Stimulated activated CD8-positive, alpha-beta memory T cell treated with anti-CD3 and anti-CD28 coated beads, Interleukin-2, amount 100 ng/mL, for 1 hour (primary cell): ENCODE measurements at places on chromosomes 5 and 9.

GRCh38 chr5:38023371-38023770, 183.5 kb upstream of the GDNF start:
- DNase-seq, result no peak

GRCh38 chr5:12217039-12217438, 312.8 kb upstream of the CTNND2 start:
- no peak for DNase-seq

- no peak for DNase-seq
Measured at GRCh38 chr9:19641046-19641445, 147.8 kb downstream of the SLC24A2 start.

DNA sequence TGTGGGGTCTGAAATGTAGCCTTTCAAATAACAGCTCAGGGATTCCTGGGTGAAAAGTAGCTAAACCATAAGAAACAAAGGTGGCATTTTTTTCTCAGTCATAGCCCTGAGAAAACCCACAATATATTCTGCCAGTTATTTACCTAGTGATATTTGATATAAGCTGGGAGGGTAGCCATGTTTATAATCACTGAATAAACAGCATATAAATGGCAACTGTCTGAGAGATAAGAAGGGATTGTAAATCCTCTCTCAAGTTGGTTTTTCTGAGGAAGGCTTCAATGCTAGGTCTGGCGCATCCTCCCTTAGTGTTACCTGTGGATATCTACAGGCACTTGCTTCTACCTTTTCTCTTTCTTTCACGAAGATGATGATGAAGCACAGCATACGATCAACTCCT, 1080.5 kb upstream of the DMAC1 start:
- no peak for DNase-seq

GRCh38 chr9:109417585-109418544, 80.2 kb downstream of the PTPN3 start:
- DNase-seq, result no peak

- no peak for DNase-seq
Measured at GRCh38 chr5:167294882-167295680, 996.4 kb upstream of the WWC1 start.

- DNase-seq, result no peak
Measured at GRCh38 chr9:96320749-96321280, 18.8 kb upstream of the HSD17B3 start.

DNA sequence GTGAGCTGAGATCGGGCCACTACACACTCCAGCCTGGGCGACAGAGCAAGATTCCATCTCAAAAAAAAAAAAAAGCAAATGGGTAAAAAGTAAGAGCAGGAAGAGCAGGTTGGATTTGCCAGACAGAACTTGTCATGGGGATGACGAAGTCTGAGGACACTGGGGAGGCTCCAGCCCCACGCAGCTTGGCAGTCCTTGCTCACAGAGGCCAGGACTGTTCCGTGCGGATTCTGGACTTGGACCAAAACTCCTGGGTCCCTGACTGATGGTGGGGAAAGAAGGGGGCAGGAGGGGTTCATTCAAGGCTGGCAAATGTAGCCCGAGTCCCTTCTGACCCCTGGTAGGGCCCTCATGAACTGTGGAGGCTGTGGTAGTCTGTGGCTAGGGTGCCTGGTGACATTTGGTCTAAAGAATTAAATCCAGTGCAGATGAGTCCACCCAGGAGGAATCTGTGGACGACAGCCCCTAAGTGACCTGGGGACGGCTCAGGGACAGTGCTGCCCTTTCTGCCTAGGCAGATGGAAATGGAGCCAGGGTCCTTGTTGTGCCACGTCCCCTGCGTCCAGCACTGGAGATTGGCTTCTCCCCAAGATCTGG, 3.1 kb downstream of the FGD3 start:
- DNase-seq, result no peak

- DNase-seq, result no peak
Measured at GRCh38 chr9:72929542-72929941, 23.3 kb downstream of the ALDH1A1 start.

DNA sequence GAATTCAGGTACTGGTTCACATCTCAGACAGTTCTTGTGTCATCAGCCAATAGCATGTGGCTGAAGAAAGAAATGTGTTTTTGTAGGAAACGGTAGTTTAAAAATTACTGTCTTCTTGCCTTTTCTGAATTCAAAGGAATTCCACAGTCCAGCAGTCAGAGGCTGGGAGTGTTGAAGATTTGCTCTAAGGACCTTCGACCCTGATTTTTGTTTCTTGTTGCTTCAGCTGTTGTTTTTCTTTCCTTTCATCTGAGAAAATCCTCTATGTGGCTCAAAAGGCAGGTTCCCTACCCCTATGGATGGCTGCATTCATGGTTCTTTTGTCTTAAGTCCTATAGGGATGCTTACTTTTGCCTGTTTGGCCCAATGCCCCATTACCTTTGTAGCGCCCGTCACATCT, 304.9 kb downstream of the TMEM167A start:
- no peak for DNase-seq

DNA sequence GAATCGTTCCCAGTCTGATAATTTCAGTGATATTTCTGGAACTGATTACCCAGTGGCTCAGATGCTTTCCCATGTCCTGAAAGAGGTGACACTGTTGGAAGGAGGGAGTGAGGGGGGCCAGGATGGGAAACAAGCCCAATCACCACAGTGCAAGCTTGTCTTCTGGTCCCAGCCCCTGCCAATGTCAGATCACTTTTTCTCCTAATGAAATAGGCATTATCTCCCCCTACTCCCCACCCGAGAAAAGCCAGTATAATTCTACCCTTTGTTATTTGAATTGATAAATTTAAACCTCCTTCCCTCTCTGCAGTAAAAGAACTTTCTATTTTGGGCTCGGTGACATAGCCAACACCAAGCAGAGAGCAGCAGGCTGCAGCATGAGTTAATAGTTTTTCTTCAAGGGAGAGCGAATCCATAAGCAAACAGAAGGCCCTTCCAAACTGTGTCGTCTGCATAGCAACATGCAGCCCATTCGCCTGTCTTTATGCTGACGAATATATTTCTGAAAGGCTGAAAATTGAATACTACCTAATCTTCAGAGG, 14.6 kb upstream of the PPP2CA start:
- no peak for DNase-seq

GRCh38 chr5:135179308-135179980, 145.4 kb upstream of the PITX1 start:
- DNase-seq, result no peak

- no peak for DNase-seq
Measured at GRCh38 chr5:124923131-124923530, 176.7 kb upstream of the ZNF608 start.

DNA sequence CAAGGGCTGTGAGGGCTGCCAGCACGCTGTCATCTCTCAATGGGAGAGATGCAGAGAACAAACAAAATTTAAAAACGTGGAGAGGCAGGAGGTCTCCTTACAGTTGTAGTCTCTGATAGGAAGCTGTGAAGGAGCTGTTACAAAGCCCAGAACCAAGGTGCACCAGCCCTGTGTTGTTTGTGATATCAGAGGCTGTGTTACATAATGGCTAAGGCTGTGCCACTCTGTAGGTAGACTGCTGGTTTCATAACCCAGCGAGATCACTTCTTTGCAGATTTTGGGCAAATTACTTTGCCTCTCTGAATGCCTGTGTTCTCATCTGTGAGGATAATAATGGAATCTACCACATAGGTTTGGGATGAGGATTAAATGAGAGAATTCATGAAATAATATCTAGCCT, 1480.7 kb upstream of the WWC1 start:
- DNase-seq, result no peak

DNA sequence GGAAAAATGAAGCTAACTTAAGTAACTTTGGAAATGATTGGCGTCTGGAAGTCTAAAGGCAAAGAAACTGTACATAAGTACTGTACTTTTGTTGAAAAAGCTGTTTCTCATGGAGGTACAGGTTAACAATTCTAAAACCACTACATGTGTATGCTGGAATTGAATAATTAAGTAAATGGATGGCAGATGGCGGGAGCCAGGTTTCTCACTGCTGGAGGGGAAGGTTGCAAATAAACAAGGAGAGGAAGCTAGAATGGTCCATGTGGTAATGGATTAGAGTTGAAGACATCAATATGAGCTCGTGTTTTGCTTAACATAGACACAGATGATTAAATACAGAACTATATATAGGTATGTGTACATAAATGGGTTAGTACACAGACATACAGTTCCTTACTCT, 43.2 kb upstream of the ASTN2 start:
- no peak for DNase-seq

DNA sequence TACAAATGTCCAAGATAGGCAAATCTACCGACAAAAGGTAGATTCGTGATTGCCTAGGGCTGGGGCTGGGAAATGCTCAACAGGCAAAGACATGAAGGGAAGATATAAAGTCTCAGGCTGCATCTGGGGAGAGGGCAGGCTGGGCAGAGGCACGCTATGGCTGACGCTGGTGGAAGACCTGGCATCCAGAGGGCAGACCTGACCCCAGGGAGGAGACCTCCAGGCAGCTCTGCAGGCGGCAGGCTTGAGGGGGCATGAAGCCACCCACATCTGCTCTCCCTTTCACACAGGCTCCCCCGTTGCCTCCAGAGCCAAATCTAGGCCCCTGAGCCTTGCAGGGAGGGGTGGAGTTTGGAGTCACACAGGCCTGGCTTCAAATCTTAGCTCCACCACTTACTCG, 145.5 kb downstream of the PAX5 start:
- no peak for DNase-seq

DNA sequence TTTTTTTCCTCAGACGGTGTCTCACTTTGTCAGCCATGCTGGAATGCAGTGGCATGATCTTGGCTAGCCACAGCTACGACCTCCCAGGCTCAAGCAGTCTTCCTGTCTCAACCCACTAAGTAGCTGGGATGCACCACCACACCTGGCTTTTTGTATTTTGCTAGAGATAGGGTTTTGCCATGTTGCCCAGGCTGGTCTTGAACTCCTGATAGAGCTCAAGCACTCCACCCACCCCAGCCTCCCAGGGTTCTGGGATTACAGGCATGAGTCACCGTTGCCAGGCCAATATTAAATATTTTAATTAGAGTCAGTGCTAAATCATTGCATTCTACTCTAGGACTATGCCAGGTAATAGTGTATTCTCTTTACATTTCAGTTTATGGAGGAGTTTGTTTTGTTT, 41.5 kb downstream of the UBE2R2 start:
- DNase-seq, result no peak

DNA sequence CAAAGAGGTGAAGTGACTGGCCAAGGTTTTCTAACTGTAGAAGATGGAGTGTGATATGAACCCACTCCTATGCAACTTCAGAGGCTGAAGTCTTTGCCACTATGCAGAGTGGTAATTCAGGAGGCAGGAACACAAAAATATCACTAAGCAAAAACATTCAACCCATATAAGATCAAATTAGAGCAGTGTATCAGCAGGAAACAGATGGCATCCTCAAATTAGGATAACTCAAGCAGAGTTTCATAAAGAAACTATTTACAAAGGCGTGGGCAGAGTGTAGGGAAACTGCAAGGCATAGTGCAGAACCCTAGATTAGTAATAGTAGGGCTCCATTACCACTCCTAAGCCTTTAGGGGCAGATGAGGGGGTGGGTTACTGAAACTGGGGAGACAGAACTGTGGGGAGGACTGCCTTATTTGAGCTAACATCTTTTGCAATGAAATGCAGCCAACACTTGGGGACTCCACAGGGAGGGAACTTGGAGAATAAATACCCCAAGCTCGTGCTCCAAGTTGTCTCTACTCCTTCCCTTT, 72.2 kb downstream of the PTTG1 start:
- no peak for DNase-seq

DNA sequence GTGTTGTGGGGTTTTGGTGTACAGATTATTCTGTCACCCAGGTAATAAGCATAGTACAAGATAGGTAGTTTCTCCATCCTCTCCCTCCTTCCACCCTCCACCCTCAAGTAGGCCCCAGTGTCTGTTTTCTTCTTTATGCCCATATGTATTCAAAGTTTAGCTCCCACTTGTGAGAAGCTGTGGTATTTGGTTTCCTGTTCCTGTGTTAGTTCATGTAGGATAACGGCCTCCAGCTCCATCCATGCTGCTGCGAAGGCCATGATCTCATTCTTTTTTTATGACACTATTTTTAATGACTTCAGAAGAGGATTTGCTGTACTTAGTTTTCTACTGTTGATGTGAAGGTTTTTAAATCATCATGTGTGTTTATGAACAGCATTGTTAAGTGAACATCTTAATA, 11.9 kb downstream of the CCDC180 start:
- no peak for DNase-seq

DNA sequence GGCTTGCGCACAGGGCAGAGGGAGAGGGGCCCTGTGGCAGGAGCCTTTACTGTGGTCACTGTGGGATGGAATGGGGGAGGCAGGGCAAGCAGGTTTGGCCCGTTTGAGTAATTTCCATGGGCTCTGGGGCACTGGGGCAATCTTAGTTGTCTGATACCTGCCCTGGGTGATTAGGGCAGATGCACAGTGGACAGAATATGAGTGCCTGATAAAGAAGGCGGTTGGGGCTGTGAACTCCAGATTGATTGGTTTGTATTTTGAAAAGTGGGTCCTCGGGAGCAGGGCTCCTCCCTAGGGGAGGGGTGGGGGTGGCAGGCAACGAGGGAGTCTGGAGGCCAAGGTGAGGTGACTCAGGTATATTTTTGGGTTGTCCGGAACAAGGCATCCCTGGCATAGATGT, 247.5 kb downstream of the NSG2 start:
- no peak for DNase-seq

DNA sequence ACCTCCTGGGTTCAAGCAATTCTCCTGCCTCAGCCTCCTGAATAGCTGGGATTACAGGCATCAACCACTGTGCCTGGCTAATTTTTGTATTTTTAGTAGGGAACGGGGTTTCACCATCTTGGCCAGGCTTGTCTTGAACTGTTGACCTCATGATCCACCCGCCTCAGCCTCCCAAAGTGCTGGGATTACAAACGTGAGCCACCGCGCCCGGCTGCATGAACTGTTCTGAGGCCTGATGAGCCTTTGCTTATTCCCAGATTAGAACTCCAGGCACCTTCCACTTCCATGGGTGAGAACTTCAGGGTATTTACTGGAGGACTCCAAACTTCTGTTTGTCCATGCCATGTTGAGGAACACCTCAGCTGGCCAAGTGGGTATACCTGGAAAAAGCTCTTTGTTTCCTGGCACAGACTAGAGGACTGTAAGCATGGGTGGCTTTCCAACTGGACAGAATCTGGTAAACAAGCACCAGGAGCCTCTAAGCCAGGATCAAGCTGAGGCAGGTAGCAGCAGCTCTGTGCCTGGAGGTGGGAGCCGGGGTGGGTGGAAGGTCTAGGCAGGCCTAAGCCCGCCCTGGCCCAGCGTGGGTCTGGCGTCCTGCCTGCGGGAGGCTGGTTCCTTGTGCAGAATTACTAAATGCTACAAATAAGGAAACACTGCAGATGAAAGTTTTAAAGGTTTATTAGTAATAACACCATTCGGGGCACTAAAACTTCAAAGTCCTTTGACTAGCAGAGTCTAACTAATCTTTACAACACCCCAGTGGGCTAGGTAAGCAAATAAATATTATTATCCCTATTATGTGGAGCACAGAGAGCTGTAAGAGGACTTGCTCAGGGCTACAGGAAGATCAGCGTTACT, 78.4 kb downstream of the SEMA5A start:
- DNase-seq, result no peak
